ENCODE measurements at places on chromosomes 5 and 9. TPM values are rescaled to one million over a fixed set of nuclear protein-coding genes. Genes with fewer than 3 reads are reported as not detected.
A peak's percentile ranks its signal among the peaks of the same experiment; 100 is the strongest.

The SUB1 gene
- total RNA-seq = 142 TPM

- DNase-seq = no peak
These were observed 1.7 kb downstream of the UBE2QL1 start for GRCh38 chr5:6450319-6450833.

- no peak for DNase-seq
These were observed 1351.3 kb upstream of the NUDT12 start for GRCh38 chr5:104913841-104914281.

The SLC36A2 gene
- total RNA-seq = not detected

- DNase-seq = no peak
These were observed 2.9 kb downstream of the CDKN2A start for GRCh38 chr9:21991072-21991959.

- peak; percentile 81 for DNase-seq
These were observed 63.1 kb downstream of the CXXC5 start for GRCh38 chr5:139711067-139711905.
